ENCODE measurements at places on chromosomes 3 and 15.

GRCh38 chr3:150451329-150452048 lies 43.4 kb downstream of the TSC22D2 start:
- no peak for DNase-seq

DNA sequence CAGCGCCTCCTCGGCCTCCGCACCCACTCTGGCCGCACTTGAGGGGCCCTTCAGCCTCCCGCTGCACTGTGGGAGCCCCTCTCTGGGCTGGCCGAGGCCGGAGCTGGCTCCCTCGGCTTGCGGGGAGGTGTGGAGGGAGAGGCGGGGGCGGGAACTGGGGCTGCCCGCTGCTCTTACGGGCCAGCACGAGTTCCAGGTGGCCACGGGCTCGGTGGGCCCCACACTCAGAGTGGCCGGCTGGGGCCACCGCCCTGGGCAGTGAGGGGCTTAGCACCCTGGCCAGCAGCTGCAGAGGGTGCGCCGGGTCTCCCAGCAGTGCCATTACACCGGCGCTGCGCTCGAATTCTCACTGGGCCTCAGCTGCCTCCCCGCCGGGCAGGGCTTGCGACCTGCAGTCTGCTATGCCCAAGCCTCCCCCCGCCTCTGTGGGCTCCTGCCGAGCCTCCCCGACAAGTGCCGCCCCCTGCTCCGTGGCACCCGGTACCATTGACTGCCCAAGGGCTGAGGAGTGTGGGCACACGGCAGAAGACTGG lies 167.1 kb upstream of the PLSCR5 start:
- no peak for DNase-seq

GRCh38 chr3:105480768-105481167 lies 114.1 kb downstream of the ALCAM start:
- no peak for DNase-seq

- DNase-seq: no peak
These were observed 427.9 kb downstream of the WDR72 start for GRCh38 chr15:53331328-53332190.

- no peak for DNase-seq
These were observed 74.1 kb upstream of the POMGNT2 start for GRCh38 chr3:43180027-43180426.

- DNase-seq: no peak
These were observed 60.5 kb upstream of the MME start for GRCh38 chr3:155019575-155019974.

All from activated naive CD4-positive, alpha-beta T cell treated with anti-CD3 and anti-CD28 coated beads, Interleukin-2, amount 50 U/mL, for 16 hours (primary cell).